EL (cell line): ENCODE measurements at places on chromosomes 2 and 18.

DNA sequence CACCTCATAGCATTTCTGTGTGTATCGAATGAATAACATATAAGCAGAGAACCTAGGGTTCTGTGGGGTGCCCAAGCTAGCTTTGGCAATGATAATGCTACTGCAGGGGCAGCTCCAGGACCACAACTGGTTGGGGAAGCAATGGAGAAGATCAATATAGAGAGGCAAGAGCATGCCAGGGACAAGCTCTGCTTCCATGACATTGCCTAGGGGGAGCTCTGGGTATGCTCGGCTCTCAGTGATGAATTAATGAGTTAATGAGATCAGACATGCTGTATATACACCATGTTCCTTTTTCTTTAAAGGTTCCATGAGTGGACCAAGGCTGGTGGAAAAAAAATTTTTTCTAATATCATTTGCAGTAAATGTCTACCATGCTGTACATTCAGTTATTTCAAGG is 618.4 kb downstream of the BCL11A start:
- DNase-seq = no peak

GRCh38 chr2:85254540-85255300 is 73.1 kb downstream of the TGOLN2 start:
- DNase-seq = no peak

- no peak for DNase-seq
These were observed 243.0 kb downstream of the RPRM start for GRCh38 chr2:153235516-153235915.

GRCh38 chr2:127201452-127201851 is 18.6 kb downstream of the CYP27C1 start:
- DNase-seq = no peak

GRCh38 chr2:222319586-222320435 is 21.0 kb upstream of the PAX3 start:
- peak; percentile 28 for DNase-seq

DNA sequence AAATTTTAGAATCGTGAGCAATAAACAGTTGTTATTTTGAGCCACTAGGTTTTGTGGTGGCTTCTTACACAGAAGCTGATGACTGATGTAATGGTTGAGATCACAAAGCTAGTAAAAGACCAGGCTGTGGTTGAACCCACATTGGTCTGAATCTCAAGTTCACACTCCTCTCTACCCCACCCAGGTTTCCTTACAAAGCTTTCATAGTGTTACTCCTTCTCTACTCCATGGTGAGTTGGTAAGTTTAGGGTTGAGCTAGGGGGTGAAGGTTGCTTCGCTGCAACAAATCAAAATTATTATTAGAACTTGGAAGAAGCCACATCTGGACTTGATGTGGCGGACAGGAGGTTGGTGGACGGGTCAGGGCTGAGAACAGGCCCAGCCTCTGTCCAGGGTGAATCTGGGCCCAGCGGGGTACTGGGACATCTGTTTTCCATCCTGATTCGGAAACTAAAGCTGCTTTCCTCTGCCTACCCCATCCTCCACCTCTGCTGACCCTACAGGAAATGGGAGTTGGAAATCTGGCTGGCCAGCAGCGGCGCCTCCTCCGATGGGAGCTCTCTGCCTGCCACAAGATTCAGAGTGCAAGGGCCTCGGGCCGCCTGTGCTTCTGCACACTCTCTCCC is 86.3 kb downstream of the ZFP36L2 start:
- no peak for DNase-seq
